ENCODE measurements at places on chromosomes 12 and 14.

GRCh38 chr14:51883232-51883631 is 22.8 kb downstream of the GNG2 start:
- DNase-seq: no peak

DNA sequence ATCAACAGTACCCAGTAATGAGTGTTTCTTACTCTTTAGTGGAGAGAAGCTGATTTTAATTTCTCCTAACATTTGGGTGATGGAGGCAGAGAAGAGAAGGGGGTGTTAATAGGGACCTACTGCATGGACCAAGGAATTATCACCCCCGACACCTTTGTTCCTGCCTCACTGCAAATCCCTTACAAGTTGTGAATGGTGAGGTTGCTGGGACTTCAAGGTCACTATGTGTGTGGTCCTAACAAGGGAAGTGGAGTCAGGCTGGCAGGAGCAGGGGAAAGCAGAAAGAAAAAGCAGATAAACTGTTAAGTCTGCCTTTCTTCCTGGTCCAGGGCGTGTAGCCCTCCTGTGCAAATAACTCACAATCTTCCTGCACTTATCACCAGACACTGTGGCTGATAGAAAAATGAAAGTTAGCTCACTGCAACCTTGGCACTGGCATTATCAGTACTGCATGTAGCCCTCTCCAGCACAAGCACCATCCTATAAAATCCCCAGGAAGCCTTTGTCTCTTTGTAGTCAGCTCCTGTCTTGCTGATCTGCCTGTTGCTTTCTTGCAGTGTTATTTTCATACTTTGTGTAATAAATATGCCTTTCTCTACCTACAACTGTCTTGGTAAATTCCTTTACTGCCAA is 112.3 kb upstream of the DNM1L start:
- DNase-seq: no peak

DNA sequence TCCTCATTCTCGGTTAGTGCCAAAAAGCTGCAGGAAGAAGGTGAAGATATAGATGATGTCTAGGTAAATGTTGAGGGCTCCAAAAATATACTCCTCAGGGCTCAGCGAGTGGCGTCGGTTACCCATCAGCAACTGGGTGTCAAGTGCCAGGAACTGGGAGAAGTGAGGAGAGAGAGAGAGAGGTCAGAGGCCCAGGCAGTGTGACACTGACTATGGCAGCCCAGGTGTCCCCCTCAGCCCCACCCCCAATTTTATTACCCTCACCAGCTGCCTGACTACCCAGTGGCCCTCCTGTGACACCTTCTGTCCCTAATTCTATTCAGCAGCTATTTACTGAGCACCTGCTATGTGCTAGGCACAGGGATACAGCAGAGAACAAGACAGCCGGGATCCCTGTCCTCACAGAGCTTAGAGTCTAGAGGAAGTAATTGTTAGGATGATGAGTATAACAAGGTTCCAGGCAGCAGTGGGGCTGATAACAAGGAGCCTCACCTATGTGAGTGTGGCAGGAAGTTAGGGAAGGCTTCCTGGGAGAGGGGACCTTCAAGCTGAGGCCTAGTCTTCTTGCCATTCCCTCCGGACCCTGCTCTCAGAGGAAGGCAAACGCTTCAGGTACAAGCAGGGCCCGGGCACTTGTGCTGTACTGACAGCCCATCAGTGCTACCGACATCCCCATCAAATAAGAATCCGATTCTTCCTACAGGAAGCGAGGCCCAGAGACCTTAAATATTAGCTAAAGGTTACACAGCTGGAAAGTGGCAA is 27.8 kb upstream of the BCDIN3D start:
- DNase-seq: no peak

DNA sequence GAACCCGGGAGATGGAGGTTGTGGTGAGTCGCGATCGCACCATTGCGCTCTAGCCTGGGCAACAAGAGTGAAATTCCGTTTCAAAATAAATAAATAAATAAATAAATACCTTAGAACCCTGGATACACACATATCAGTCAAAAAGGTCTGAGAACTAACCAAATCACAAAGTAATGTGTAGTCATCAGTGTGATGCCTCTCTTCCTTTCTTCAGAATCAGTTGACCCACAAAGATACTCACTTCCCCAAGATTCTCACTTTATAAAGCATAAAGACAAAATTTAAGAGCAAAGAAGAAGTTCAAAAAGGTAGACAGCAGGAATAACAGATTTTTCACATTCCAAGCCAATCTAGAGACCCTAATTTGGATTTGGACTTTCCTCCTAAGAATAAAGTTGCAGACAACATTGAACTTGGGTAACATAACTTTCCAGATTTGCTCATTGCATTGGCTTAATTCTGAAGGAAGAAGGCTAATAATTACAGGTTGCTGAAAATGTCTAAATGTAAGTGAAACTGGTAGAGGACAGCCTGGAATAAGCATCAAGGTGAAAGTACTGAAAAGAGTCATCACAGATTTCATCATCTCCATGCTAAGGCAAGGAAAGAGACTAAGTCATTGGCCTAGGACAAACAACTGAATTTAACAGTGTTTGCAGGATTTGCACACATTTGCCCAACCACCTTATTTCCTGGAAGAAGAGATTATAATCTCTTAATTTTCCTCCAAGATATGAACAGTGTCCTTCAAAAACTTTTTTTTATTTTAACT is 17.4 kb downstream of the TMED10 start:
- no peak for DNase-seq

GRCh38 chr14:69317102-69317755 is 57.3 kb downstream of the GALNT16 start:
- DNase-seq: no peak

GRCh38 chr12:65817866-65818265 is 6.4 kb upstream of the HMGA2 start:
- DNase-seq: no peak

DNA sequence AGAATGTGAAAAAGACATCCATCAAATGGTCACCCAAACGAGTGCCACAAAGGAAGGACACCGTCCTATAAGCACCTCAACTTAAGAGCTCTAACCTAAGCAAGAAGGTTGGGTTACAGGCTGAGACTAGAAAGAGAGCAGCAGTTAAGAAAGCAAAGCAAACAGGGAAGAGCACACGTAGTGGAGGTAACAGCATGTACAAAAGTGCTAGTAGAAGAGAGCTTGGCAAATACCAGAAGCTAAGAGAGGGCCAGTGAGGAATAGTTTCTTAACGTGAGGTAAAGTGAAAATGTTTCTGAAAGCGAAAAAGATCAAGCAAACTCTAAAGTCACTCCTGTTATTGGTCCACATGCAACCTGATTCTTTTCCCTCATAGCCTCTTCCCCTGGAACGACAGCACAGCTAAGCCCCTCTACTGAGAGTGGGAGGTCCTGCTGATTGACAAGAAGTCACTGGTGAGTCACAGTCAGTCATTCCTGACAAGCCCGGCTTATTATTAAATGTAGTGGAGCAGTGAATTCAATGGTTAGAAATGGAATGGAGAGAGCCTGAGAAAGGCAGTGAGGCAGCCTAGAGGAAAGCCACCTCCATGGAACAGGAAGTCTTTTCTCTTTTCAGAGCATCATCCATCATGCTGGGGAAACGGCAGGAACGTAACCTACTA is 204.4 kb downstream of the SLC25A21 start:
- DNase-seq: no peak

- no peak for DNase-seq
Measured at GRCh38 chr12:125288931-125289928, 224.0 kb downstream of the AACS start.

- no peak for DNase-seq
Measured at GRCh38 chr12:22355011-22355580, 20.6 kb upstream of the ST8SIA1 start.

- DNase-seq: no peak
Measured at GRCh38 chr12:117387832-117388231, 26.4 kb upstream of the NOS1 start.

DNA sequence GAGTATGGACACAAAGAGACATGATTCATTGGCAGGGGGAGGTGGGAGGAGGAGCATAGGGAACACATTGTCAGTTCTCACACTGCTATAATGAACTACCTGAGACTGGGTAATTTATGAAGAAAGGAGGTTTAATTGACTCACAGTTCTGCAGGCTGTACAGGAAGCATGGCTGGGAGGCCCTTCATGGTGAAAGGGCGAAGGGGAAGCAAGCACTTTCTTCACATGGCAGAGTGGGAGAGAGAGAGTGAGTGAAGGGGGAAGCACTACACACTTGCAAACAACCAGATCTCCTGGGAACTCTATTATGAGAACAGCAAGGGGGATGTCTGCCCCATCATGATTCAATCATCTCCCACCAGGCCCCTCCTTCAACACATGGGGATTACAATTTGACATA is 391.8 kb downstream of the BMP4 start:
- DNase-seq: no peak

- no peak for DNase-seq
Measured at GRCh38 chr14:52514046-52514811, 38.1 kb downstream of the TXNDC16 start.

GRCh38 chr12:47921907-47922306 is 17.1 kb upstream of the VDR start:
- no peak for DNase-seq

- DNase-seq: no peak
Measured at GRCh38 chr14:37695866-37696265, 100.4 kb downstream of the TTC6 start.

- no peak for DNase-seq
Measured at GRCh38 chr14:43651896-43652295, 855.2 kb downstream of the FSCB start.

GRCh38 chr12:32536000-32536345 is 136.6 kb downstream of the FGD4 start:
- no peak for DNase-seq

- DNase-seq: no peak
Measured at GRCh38 chr12:25052914-25053211, 104.0 kb upstream of the BCAT1 start.

- DNase-seq: no peak
Measured at GRCh38 chr14:90676912-90677311, 139.3 kb downstream of the TTC7B start.

Measured in CD8-positive, alpha-beta T cell (primary cell).